ENCODE measurements at places on chromosomes 5 and 9.

- DNase-seq, result no peak
Observed at GRCh38 chr5:76604838-76605237, 18.4 kb downstream of the F2RL2 start.

DNA sequence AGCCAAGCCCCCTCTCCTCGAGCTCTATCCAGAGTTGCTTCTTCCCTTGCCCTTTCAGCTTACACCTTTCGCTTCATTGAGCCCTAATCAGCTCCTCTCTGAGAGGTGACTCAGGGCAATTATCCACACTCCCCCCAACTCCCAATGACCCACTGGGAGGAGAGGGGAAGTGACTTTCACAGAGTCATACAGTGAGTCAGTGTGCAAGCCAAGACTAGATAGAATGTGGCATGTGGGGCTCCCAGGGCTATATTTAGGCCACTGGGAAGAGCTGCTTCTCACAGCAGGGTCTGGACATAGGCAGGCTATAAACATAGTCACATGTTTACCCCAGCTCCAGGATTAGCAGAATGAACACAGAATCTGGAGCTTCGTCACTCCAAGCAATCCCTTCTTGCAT lies 57.4 kb downstream of the NRG2 start:
- no peak for DNase-seq

GRCh38 chr9:98364086-98364485 lies 108.6 kb upstream of the TBC1D2 start:
- no peak for DNase-seq

DNA sequence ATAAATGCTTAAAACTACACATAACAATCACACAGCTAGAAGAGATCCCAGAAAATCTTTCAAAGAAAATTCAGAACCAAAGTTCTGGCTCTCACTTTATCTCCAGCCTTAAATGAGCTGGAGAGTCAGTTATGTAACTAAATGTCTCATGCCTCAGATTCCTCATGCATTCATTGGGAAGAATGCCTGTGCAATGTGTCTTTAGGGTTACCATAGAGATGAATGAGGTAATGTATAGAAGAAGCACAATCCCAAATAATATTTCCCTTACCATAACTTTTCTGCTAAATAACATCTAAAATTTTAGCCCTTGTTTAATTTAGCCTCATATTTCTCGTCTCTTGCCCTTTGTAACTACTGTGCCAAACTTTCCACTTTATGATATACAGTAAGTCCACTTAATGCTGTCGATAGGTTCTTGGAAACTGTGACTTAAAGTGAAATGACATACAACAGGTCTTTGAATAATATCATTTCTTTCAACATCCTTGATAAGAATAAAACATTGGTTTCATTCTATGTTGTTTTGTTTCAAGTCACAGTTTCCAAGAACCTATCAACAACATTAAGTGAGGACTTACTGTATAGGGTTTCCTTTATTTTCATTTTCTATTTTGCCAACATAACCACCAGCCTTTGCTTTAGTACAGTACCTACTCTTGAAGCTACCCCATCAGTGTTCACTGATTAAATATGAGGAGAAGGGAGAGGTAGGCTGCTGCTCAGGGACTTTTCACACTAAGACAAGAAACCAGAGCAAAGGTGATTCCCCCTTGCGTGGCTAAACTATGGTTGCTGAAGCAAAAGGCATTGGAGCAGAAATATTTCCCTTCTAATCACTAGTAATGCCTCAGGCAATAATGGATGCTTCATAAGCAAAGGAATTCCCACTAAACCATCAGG lies 295.7 kb upstream of the PTGER4 start:
- no peak for DNase-seq

DNA sequence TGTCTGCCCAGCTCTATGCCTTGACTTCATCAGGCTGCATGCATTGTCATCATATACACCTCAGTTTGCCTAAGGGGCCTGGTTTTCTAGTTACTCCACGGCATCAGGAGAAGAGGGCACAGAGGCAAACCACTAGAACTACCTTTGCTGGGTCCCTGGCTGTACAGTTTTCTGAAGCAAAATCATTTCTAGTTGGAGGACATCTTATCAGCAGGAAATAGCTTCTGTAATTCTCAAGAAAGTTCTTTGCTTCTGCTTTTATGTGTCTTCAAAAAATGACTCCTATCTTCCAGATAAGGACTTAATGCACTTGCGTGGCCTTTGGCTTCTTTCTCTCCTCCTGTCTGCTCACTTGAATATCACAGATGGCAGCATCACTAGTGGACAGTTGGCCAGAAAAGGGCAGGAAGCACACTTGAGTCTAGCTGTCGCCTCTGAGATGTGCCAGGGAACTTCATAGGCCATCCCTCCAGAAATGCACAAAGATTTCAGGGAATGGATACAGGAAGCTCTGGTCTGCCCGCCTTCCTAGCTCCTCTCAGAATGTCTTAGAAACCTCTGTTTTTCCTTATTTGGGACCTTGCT lies 22.4 kb upstream of the LTC4S start:
- DNase-seq, result no peak

DNA sequence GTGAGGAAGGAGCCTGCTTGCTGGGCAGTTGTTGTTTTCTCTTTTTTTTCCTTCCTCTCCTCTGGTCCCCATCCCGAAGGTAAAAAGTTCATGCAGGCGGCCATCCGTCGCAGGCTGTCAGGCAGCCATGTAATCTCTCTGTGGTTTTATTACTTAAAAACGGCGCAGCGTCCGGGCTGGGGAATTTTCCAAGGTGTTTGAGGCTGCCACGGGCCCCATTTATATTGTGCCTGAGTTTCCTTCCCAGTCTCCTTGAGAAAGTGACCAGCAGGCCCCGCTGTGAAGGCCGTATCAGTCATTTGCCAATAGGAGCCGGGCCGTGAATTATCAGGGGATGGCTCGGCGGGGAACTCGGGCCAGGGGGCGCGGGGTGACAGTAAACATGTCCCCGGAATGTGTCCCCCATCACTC lies 289.7 kb downstream of the PBX3 start:
- no peak for DNase-seq

DNA sequence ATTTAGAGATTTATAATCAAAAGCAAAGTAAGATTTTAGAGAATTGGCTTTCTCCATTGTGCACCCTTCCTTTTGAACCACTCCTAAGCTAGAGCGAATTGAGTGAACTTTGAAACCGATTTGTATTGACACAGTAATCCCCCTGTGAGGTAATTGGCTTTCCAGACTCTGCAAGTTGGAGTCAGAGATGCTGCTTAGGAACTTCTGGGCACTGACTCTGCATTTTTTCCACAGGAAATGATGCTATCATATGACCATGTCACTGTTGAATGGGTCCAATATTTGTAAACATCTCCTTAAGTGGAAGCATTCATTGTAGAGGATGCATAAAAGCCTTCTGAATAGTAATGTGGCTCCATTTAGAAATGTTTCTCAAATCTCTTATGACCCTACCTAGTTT lies 394.4 kb upstream of the ZNF608 start:
- DNase-seq, result no peak

DNA sequence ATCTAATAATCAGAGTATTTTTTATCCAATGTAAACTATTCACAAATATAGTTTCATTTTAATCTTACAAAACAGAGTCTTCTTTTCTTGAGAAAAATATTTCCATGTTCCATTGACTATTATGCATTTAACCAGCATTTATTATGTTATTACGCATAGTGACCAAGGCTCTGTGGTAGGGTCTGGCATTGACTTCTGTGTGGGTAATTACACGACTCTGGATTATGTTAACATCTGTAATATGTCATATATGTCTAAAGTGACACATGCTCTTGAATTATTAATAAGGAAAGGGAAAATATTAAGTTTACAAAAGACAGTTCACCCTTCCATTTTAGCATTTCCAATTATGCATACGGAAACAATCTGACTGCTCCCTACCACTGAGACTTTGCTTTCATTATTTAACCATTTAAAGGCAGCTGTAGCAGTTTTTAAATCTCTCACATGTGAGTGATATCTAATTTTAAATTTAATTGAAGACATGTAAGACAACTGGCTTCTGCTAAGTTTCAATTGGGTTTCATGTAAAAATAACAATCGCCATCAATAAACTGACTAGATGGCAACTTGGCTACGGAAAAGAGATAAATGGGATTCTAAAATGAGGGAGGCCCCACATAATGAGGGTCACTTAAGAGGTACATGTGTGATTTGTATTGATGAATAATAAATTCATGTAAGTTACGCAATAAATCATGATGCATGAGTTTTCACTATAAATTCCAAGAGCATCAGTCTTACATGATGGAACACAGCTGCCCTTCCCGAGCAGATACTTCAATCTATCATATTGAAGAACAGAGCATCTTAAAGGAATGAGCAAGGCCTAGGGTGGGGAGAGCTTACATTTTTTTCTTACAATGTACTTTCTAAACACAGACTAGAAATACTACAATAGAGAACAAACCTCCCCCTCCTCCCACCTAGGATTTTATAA lies 1056.8 kb downstream of the MAT2B start:
- DNase-seq, result no peak

DNA sequence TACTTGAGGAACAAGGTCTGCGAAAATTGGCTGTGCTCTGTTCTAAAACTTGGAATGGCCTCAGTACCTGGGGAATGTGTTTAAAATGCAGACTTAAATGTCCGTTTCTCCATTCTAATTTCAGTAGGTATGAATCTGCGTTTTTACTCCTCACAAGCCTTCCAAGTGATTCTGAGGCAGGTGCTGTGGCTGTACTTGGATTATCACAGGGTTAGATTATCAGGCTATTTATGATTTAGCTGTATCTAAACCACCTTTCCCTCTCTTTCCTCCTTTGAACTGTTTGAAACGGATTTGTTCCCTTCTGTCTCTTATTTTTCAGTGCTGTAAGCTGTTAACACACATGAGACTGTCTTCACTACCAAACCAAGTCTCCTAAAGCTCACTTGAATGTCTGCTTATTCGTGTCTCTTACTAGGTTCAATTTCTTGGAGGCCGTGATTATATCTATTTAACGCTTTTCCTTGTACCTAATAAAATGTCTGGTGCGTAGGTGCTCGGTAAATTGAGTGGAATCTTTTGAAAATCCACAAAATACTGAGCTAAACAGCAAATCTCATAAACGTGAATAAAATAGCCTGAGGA lies 714 bp upstream of the CETN3 start:
- DNase-seq, result peak; percentile 49

DNA sequence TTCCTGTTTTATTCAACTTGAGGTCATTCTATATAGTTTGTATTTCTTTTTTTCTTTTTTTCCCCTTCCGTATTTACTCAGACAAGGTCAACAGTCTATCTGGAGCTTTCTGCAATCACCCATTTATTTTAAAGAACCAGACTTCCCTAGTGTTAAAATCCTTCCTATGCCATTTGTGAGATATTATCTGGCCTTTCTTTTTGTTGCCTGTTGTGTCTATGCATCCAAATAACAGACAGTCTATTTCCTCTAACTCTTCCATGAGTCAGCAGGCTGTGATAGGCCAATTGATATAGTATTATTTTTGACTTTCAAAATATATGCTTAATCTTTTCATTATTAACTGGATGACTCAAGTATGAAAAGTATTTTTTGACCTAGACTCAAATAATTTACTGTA lies 291.2 kb upstream of the PTPRD start:
- no peak for DNase-seq

- DNase-seq, result peak; percentile 65
Observed at GRCh38 chr5:178535299-178536175, 54.7 kb downstream of the COL23A1 start.

- no peak for DNase-seq
Observed at GRCh38 chr5:1926071-1926440, 43.3 kb upstream of the IRX4 start.

DNA sequence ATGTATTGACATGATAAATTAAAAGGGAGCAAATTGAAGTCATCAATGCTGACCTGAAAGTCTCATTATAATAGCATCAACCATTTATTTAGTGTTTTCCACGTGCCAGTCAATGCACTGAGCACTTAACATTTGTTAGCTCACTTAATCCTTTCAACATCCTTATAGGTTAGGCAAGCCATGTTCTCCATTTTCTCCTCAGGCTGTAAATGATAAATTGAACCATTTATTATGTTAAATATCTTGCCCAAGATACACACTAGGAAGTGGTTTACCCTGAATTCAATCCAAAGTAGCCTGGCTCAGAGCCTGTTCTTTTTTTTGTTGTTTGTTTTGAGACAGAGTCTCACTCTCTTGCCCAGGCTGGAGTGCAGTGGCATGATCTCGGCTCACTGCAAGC lies 25.0 kb upstream of the SNX2 start:
- DNase-seq, result no peak
